ENCODE measurements at places on chromosomes 12 and 14.

- DNase-seq, result no peak
Measured at GRCh38 chr14:88533064-88533602, 21.7 kb downstream of the PTPN21 start.

GRCh38 chr12:116057356-116057755 is 220.1 kb downstream of the MED13L start:
- DNase-seq, result no peak

- DNase-seq, result no peak
Measured at GRCh38 chr12:105480162-105480561, 149.7 kb downstream of the C12orf75 start.

GRCh38 chr14:93737634-93738033 is 50.7 kb downstream of the PRIMA1 start:
- no peak for DNase-seq

GRCh38 chr12:3069714-3070113 is 7.5 kb upstream of the TSPAN9 start:
- DNase-seq, result no peak

DNA sequence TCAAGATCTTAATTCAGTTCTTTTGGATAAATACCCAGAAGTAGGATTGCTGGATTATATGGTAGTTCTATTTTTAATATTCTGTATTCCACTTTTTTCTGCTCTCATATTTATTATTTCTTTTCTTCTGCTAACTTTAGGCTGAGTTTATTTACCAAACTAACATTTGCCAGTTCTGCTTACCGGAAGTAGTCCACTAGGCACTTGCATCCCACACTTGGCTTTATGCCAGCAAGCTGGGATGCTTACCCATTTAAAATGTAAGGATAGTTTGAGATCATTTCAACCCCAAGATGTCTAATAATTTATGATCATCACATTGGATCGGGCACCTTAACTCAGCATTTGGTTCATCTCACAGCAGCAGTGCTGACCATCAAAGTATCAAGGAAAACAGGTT is 96.8 kb downstream of the PIK3C2G start:
- DNase-seq, result no peak

DNA sequence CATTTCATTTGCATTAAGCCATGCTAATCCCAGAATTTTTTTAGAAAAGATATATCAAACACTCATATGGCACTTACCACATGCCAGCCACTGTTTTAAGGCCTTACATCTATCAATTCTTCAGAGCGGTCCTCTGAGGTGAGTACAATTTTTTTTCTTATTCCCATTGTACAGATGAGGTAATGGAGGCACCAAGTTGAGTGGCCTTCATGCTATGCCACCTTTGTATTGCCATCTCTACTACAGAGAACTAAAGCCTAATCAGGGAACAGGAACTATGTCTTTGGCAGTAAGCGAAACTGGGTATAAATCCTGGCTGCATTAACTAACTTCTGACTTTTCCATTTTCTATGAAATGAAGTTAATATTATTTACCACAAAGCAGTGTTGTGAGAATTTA is 27.1 kb downstream of the SLC38A4 start:
- DNase-seq, result no peak

DNA sequence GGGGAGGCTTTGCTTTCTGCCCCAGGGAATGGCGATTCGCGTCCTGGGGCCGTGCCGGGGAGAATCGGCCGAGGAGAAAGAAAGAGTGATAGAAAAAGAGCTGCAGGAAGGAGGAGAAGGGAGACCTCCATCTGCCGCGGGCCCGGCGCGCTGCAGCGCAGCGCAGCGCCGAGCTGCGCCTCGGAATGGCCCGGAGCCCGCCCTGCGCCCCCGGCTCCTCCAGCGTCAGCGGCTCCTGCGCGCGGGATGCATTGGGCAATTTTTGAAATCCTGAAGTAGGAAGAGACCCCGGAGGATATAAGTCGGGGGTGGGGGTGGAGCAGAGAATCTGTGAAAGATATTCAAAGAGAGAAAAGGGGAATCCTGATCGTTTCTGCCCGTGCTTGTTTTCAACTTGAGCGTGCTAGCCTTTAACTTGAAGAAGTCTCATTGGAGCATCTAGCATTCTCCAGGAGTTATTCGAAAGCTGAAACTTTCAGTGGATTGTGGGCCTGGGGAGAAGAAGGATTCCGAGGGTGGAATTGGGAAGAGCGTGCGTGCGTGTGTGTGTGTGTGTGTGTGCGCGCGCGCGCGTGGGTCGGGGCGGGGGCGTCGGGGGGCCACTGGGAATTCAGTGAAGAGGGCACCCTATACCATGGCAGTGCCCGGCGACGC is 441 bp downstream of the PDE3A start:
- DNase-seq, result no peak

All from inflammatory macrophage (primary cell).